ENCODE measurements at places on chromosomes 5 and 9.

- no peak for DNase-seq
These were observed 185.0 kb downstream of the MED10 start for GRCh38 chr5:6193310-6193709.

DNA sequence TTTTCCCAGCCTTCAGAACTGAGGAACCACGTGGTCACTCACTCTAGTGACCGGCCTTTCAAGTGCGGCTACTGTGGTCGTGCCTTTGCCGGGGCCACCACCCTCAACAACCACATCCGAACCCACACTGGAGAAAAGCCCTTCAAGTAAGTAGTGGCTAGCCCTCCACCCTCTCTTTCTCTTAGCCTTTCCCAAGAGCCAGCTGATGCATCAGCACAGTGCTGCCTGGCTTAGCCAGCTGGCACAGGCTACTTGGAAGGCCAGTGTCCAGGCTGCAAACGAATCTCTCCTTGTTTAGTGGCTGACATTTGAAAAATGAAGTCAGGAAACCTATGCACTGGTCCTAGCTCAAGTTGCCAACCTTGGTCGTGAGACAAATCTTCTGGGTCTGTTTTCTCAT is 91.1 kb downstream of the PRDM6 start:
- DNase-seq = no peak

DNA sequence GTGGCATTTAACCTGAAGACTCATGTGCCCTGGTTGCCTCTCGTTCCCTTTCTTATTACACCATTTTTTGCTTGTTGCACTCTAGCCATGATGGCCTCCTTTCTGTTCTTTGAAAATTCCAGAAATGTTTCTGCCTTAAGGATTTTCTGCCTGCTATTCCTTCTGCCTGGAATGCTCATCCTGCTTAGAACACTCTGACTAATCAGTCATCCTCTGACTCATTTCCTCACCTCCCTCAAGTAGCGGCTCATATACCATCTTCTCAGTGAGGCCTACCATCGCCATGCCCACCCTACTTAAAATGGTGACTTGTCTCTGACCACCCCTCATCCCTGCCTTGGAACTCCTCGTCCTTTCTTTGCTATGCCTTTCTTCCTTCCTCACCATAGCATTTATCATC is 68.8 kb downstream of the KIF4B start:
- no peak for DNase-seq

DNA sequence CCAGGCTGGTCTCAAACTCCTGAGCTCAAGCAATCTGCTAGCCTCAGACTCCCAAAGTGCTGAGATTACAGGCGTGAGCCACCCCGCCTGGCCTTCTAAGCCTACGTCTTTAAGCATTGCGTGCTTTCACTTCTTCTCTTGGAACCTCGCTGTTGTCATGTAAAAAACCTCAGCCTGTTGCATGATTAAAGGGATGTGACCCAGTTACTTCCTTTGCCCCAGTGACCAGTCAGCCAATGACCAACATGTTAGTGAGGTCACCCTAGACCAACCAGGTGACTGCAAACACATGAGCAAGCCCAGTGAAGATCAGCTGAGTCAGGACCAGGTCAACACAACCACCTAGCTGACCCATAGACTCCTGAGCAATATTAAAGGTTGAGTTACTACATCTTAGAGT is 10.5 kb downstream of the KIF4B start:
- no peak for DNase-seq

GRCh38 chr5:150429410-150429873 is 16.7 kb upstream of the CD74 start:
- DNase-seq = no peak

DNA sequence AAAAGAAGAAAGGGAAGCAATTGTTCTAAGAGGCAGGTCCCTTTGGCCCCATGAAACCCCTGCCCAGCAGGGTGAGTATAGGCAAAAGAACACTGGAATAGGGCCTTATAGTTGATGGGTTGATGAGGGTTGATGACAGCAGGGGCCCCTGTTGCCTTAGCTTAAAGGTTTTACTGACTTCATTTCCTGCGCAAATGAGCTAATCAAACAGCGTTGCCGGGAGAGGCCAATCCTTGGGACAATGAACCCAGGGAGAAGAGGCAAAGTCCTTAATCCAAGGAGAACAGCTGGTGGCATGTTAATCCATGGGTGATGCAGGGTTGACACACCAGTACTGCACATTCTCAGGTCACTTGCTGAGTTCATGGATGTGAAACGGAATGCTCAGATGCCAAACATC is 22.0 kb upstream of the EPB41L4B start:
- no peak for DNase-seq

GRCh38 chr5:96432216-96433065 is 607 bp downstream of the PCSK1 start:
- no peak for DNase-seq

DNA sequence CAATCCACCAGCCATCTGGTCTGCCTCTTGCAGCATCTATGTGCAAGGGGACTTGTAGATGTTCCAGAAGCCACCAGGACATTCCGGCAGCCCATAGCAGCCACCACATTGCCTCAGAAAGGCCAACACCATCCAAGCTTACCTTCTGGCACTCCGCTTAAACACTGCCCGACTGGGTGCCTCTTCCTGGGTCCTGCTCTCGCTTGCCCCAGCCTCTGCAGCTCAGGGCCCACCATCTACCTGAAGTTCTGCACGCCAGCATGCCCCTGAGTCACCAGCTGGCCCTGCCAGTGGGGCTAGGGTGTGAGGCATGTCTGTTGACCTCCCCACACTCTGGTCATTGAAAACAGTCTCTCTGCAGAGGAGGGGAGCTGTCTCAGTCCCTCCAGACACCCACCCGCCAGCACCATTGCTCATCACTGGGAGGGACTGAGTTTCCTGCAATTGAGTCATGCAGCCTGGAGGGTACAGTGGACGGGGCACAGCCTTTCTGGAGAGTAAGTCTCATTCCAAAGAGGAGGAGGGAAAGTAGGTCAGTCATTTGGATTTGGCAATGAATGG is 16.9 kb upstream of the COL5A1 start:
- no peak for DNase-seq

DNA sequence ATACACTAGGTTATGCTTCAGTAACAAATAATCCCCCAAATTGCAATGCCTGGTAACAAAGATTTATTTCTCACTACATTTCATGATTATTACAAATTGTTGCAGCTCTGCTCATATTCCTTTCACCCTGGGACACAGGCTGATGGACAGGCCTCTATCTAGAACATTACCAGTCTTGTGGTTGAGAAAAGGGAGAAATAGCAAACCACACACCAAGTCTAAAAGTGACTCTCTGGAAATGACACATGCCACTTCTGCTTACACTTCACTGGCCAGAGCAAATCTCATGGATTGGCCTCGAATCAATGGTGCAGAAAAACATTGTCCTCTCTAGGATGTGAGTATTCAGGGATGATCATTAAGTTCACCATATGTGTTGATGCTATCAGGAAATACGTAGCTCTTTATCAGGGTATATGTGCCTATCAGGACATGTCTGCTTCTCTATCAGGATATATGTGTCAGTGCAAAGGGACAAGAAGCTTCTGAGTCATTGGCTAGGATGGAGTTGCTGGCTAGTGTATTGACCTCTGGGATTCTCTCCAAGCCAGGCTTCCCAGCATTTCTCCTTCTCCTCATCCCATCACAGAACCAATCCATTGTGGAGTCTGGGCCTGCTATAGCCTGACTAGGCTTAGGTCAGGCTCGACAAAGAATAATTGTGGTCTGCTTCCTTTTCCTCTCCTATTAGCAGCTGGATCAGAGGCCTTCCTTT is 91.1 kb upstream of the CEP78 start:
- DNase-seq = peak; percentile 12
